ENCODE measurements at places on chromosomes 3 and 15. TPM values are rescaled to one million over a fixed set of nuclear protein-coding genes. Genes with fewer than 3 reads are reported as not detected.

OXTR gene
- total RNA-seq: 0.27 TPM

PDIA5 gene
- 83.7 TPM for total RNA-seq

GOLGA6A gene
- not detected for total RNA-seq

ETV5 gene
- 43.5 TPM for total RNA-seq

MESP1 gene
- 5.3 TPM for total RNA-seq

Measured in adrenal gland (tissue), 19 donors.